ENCODE measurements at places on chromosomes 4 and X.

- DNase-seq = no peak
Observed at GRCh38 chrX:124641737-124642491, 295.6 kb downstream of the SH2D1A start.

GRCh38 chr4:119025420-119025819 is 110.2 kb upstream of the MYOZ2 start:
- DNase-seq = peak; percentile 86

- DNase-seq = no peak
Observed at GRCh38 chrX:75273483-75273882, 402 bp upstream of the UPRT start.

- DNase-seq = no peak
Observed at GRCh38 chr4:71870456-71870855, 86.6 kb upstream of the GC start.

- DNase-seq = peak; percentile 93
Observed at GRCh38 chrX:78653118-78653822, 5.9 kb downstream of the RTL3 start.

- DNase-seq = no peak
Observed at GRCh38 chr4:40311811-40312346, 23.3 kb upstream of the CHRNA9 start.

GRCh38 chr4:5940470-5941203 is 47.8 kb upstream of the CRMP1 start:
- peak; percentile 0 for DNase-seq

DNA sequence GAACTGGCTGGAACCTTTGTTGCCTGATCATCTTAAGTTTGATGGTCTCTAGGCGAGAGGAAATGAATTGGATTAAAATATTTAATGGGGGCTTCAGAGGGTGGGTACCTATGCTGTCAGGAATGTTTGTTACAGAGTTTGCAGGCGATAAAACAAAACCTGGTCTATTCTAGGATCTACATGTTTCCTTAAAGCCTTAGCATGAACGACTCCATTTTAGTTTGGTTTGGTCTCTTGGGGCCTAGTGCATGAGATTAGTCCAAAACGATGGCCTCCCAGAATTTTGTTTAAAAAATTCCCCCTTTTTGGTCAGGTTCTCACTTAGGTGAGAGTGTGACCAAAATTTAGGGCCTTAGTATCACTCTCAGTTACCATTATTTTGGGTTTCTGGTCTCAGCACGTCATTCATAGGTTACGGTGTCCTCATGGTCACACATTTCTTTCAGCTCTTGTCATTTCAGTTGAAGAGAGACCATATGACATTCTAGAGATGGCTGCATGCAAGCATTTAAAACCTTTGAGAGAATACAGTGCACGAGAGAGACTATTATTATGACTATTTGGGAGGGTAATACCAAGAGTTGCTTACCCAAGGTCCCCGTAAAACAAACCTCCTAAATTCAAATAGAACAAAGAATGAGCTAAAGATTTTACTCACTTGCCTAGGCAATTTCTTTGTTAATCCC is 13.8 kb downstream of the MOB1B start:
- no peak for DNase-seq

GRCh38 chr4:51842167-51842553 is 793 bp upstream of the DCUN1D4 start:
- peak; percentile 22 for DNase-seq

DNA sequence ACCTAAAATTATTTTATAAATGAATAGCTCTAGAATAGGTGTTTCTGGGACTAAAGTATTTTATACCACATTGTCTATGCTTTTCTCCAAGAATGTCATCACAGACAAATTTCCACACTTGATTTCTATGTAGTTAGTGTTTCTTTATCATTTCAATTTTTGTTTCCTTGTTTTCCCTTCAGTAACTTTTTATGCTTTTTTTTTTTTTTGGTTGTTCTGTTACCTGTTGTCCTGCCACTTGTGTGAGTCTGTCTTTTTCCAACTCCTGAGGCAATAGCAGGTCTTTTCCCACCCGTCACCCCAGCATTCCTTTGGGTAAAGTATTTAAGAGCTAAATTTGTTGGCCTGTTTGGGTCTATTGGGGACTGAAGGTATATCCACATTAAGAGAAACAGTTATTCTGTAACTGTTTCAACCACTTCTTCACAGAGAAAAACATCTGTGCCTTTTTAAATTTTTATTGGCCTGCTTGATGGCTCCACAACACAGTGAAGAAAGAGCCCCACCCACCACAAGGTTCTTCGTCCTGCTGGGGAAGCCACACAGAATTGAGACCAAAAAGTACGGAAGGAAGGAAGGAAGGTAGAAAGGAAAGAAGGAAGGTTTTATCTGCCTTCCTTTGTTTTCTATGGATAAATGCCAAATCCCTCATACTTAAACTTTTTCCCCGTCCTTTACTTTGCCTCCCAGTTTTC is 17.7 kb upstream of the GPC3 start:
- no peak for DNase-seq
